Stimulated activated CD8-positive, alpha-beta memory T cell treated with anti-CD3 and anti-CD28 coated beads, Interleukin-4, amount 100 ng/mL, for 1 hour (primary cell): ENCODE measurements at places on chromosomes 6 and 20.

- no peak for DNase-seq
These were observed 55.0 kb downstream of the TRIM38 start for GRCh38 chr6:26017632-26017966.

DNA sequence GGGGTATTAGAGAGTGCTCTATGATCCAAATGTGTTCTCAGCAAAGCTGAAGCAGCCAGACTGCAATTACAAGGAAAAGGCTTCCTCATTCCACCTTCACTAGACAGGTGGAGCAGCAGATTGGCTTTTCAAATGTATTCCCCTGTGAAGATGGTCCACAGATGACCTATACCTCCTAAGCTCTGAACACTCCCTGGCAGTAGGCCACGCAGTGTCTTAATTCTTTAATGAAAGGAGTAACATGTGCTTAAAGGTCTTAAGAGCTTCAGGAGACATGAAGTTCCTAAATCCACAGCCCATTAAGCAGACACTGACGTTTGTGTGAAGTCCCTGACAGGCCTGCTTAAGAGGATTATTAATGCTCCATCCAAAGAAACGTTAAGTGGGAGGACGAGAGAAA lies 138.9 kb upstream of the NUP153 start:
- DNase-seq = no peak

DNA sequence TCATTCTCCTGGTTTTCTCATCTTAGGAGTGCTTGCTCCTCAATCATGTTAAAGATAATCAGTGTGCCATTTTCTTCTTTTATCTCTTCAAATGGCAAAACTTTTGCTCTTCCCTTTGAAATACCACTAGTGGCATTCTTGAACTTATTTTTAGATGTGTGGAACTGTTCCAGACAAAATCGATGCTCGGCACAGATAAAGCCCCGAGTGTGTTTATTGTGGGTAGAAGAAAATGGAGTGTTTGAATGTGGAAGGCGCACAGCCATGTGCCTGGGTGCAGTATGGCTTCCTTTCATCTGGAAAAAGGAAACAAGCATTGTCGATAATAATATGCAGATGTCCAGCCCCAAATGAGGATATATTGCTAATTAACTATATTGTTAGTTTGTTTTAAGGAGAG lies 42.4 kb downstream of the ISM1 start:
- no peak for DNase-seq

DNA sequence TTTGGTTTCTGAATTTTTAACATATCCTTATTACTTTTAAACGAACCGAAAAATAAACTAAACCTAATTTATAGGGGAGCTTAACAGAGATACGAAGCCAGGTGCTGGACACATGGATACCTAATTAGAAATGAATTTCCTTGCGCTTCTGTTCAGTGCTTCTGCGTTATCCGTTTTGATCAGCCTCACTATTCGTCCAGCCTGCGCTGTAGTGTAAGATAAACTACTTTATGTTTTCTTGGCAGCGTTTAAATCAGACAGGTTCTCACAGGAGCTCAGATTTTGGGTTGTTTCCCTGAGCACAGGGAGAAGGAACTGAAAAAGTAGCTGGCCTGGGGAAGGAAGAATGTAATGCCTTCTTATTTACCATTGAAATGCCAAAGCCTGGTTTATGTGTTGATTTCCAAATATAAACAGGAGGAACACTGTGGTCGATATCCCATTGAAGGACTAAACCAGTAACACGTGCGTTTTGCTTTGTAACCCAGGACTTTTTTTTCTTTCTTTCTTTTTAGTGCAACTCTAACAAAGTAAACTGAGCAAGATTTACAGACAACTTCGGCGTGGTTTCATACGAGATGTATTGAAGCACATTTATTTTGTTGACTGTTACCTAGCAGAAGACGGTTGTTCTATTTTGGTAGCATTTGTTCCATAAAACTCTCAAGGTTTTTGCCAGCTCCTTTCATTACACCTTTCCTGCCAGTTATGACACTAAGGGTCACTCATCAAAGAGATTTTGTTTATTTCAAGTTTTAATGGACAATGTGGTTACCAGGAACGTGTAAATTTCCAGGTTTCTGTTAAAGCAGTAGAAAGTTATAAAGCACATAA lies 214.8 kb upstream of the HEY2 start:
- no peak for DNase-seq

DNA sequence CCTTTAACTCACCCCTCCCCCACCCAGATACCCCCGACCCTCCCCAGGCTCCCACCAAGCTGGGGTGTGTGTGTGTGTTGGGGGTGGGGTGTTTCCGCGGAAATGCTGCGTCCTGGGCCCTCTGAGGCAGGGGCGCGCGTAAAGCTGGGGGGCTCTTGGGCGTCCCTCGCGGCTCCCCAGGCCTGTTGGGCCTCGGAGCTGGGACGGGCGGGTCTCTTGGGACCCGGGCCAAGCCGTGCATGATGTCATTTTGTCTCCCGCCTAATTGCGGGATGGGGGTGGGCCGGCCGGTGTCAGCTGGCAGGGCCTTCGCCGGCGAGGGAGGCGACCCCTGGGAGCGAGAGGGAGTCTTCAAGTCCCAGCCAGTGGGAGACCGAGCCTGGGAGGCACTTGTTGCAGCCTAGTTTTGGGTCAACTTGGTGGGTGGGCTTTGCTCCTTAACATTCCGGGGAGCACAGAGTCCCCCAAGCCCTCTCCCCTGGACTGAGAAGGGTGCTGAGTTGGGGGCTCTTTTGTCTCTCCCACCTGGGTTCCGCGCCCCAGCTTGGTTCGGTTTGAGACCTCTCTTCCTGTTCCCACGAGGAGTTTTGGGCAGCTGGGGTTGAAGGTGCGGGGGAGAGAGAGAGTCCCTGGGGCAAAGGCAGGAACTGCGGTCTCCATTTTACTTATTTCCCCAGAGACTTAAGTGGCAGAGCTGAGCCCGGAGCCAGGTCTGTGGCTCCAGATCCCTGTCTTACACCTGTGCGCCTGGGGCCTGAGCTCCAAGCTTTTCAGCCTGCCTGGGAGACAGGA lies 623 bp downstream of the MYBL2 start:
- DNase-seq = no peak

DNA sequence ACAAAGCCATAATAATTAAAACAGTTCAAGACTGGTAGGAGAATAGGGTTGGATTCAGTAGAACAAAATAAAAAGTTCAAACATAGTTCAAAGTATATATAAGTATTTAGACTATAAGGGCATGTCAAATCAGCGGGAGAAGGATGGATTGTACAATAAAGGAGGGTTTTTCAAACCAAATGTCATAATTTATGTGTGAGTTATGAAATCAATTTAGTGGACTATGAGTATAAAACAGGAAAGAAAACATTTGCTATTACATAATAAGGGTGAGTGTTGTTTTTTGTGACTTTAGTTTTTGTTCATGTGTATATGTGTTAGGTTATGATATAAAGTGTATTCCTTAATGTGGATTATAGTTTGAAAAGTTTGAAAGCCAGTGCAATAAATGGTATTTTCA lies 10.6 kb downstream of the ORC3 start:
- no peak for DNase-seq

GRCh38 chr20:49768204-49769047 lies 44.2 kb upstream of the SLC9A8 start:
- no peak for DNase-seq

DNA sequence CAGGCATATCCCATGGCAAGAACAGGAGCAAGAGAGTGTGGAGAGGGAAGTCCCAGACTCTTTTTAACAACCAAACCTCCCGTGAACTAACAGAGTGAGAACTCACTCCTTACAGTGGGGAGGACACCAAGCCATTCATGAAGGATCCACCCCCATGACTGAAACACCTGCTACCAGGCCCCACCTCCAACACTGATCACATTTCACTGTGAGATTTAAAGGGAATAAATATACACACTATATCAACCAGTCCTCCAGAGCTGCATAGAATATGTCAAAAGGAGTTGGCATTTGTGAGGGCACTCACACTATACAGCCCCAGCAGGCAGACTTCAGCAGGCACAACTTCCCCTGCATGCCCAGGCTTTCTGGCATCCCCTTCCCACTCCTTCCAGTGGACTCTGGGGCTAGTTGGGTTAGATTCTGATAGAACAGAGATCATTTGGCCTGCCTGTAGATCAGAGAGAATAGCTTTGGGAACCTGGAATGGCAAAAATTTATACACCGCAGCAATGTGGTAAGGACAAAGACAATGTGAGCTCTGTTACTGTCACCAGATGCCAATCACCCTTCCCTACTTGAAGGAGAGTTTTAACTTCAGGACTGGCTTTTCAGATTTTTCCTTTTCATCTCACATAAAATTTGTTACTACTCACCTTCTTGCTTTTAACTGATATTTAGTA lies 25.2 kb upstream of the TENT5A start:
- no peak for DNase-seq

- no peak for DNase-seq
These were observed 71.8 kb downstream of the ARHGAP18 start for GRCh38 chr6:129638055-129638684.

DNA sequence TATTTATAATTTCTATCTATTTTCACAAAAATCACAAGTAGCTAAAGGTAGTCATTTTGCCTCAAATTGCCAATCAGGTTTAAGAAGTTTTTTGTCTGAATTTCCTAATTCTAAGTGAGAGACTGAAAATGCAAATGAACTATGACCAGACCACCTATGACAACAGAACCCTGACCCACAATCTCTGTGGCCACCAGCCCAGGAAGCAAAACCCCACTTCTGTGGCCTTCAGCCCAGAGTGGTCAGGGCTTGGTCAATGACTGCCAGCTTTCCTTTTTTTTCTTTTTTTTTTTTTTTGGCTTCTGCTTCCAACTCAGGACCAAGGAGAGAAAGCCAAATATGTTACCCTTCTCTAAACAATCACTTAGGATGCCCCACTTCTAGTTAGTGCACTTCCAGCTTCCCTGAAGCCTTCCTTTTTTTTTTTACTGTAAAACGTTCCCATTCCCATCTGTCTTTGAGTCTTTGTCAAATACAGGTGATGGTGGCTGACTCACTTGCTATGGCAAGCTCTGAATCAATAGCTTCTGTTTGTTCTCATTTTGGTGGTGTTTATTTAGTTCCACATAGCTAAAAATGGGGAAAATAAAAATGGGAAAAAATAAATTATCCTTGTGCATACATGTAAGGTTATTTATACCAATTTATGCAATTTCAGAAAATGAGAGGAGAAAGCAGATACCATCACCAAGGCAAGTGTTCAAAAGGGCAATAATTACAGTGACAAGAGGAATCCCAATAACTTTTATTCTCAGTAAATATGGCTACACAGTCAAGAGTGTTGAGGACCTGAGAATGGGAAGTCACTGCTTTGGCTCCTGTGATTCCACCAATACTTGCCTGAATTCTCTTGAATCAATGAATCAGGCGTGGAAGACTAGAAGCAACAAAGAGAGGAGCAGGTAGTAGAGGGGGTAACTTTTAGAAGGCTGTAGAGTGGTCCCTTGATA lies 170.3 kb upstream of the PDE7B start:
- DNase-seq = no peak

GRCh38 chr20:38871560-38871953 lies 54.7 kb upstream of the FAM83D start:
- DNase-seq = no peak

- no peak for DNase-seq
These were observed 30.3 kb downstream of the CEBPB start for GRCh38 chr20:50220894-50221365.

DNA sequence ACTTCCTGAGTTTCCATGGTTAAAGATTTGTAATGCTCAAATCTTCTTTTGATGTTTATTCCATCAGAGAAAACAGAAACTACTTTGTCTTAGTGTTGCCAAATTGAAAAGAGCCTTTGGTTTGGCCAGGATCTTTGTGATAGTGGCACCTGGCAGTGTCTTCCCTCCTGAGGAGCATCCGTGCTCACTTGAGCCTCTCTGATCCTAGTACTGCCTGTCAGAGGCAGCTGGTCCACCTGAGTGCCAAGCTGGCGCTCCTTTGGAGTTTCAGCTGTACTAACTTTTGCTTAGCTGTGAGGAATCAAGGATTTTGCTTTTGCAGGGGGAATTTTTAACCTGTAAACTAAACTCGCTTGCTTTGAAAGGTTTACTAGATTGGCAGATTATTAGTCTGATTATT lies 61.4 kb downstream of the SCAND1 start:
- no peak for DNase-seq

DNA sequence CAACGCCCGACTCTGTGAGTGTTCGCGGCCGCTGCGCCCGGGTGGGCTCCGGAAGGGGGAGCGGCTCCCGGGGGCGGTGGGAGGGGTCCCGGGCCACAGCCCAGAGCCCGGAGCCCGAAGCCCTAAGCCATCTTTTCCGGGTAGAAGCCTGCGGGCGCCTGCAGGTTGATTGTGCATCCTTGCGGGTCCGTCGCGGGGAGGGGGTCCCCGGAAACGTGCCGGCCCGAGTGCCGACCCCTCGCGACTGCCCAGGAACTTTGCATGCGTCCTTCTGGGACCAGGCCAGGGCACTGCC lies 413 bp downstream of the PTPRA start:
- DNase-seq = peak; percentile 37

GRCh38 chr6:30157999-30158398 lies 3.0 kb downstream of the TRIM10 start:
- DNase-seq = no peak

DNA sequence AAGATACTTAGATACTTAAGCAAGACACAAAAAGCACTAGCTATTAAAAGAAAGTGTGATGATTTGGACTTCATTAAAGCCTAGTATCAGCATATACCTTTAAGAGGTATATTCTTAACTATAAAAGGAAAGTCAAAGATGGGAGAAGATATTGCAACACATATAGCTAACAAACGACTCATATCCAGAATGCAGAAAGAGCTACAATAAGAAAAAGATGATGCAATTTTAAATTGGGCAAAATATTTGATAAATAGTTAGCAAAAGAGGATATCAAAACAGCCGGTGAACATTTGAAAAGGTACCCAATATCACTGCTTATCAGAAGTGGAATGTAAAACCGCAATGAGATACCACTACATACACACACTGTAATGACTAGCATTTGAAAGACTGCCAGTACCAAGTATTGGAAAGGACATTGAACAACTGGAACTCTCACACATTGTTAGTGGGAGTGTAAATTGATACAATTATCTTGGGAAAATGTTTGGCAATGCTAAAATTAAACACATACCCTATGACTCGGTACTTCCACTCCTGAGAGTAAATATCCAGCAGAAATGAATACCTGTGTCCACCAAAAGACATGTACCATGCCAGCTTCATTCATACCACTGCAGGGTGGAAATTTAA lies 25.7 kb downstream of the MUC22 start:
- no peak for DNase-seq

- no peak for DNase-seq
These were observed 1.8 kb downstream of the UQCC2 start for GRCh38 chr6:33709605-33710295.

DNA sequence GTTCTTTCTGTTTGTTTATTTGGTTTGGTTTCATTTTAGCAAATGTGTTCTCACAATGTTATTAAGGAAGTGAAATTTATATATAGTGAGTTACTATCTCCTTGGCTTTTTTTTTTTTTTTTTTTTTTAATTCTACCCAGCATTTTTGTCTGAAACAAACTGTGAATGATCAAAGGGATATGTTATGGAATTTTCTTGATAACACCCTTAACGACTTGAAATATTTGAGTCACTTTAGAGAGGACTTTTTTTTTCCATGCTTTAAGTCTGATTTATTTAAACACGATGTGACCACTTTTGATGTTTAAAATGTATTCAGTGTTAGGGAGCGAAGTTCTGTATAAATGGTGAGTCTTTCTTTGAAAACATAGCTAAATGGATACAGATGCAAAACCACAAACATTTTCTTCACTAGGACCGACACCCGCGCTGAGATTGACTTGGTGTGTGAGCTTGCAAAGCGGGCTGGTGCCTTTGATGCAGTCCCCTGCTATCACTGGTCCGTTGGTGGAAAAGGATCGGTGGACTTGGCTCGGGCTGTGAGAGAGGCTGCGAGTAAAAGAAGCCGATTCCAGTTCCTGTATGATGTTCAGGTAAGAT lies 149.7 kb downstream of the MTHFD1L start:
- DNase-seq = no peak
